CD4-positive, alpha-beta T cell treated with Interleukin-6 for 4 hours (primary cell): ENCODE measurements at places on chromosomes 13 and 19.
A peak's percentile ranks its signal among the peaks of the same experiment; 100 is the strongest.

DNA sequence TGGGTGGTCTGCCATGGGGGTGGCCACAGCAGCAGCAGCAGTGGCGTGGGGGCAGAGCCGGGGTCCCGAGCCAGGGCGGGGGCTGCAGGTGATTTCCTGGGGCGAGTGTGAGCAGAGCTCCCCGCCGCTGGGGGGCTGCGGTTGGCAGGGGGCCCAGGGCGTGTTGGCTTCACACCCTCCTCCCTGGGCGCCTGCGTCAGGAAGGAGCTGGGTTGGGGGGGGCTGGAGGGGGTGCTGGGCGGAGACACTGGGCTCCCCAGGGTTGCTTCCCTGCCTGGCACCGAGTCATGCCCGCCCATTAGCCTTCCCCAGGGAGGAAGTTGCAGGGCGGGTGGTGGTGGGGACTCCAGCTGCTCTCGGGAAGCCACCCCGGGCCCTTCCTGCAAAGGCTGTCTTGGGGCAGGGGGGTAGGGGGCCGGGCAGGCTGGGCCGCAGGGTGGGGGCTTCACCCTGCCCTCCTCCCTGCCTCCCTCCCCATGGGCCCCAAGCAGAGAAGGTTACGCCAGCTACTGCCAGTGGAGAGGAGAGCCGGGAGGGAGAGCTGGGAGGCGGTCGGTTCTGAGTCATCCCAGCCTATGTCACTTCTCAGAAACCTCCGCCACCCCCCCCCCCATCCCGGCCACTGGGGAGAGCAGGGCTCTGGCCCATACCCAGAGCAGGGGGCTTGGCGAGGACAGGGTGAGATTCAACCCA lies 4.6 kb downstream of the MIDN start:
- peak; percentile 92 for DNase-seq

- DNase-seq = no peak
Observed at GRCh38 chr13:42331009-42331408, 59.1 kb downstream of the AKAP11 start.

DNA sequence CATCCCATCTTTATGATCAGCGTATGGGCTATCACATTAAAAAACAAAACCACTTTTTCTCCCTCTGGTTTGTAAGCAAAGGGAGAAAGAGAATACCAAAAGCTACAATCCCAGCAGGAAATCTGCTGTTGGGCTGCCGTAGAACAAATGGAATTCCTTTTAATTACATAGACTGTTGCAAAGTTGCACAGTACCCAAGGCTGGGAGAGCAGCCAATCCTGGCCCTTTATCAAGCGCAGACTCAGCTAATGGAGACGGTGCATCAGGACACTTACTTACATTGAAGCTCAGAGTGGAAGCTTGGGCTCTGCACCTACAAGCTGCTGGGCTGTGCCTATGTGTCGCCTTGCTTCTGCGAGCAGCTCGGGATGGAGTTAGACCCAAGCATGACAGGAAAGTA lies 15.2 kb downstream of the CCNA1 start:
- DNase-seq = no peak

GRCh38 chr13:40063703-40064102 lies 408.2 kb downstream of the COG6 start:
- no peak for DNase-seq

DNA sequence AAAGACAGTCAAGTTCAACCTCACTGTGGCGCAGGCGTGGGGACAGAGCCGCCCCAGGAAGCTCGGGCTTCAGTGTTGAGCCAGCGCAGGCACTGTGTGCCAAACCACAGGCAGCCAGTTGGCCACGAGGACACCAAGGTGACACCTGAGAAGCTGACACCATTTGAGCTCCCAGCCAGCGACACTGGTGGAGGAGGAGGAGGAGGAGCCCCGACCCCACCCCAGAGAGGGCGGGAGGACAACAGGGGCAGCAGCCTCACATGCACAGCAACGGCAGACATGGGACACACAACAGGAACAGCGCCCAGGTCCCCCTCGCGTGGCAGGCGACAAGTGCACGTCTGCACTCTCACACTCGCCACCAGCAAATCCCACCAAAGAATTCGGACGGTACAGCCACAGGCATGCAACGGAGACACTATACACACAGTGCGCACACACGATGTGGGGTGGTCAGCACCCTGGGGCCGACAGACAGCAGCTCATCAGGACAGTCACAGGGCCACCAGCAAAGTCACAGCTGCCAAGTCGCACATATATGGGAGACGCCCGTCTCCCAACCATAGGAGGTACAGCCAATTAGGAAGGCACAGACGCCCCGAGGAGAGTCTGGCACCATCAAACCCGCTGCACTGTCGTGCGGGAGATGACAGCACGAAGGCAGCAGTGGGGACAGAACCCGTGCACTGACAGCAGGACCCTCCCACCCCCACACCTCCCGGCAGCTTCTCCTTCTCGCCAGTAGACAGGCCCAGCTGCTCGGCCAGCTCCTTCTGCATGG lies 3.4 kb downstream of the EIF3G start:
- DNase-seq = no peak

DNA sequence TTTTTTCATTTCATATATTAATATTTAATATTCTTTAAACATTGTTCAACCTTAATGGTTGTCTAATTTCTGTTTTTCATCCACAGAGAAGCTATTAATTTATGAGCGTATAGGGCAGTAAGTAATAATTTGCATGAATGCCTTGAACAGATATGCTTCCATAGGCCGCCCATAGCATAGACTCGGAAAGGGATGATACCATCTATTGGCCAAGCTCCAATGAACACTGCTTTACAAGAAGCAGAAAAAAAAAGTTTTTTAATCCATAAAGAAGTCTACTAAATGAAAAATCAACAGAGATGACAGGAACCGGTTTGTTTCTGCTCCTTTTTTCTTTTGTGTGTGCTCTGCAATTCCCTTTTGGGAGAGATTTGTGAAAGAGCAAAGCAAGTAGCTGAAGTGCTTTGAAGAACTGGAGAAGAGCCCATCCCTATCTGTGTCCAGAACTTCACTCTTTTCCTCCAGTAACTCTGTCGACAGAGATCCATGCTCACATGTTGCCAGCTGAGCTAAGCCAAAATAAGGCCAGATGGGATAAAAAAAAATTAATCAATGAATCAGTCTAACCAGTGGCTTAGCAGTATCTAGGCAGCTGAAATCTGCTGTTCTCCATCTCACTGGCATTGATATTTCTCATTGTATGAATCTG lies 215.9 kb upstream of the SOX21 start:
- DNase-seq = no peak
